Cortex of kidney (tissue), 1 donor: ENCODE measurements at places on chromosomes 3 and 15.

- DNase-seq, result no peak
Measured at GRCh38 chr3:10601151-10601856, 95.9 kb upstream of the ATP2B2 start.

GRCh38 chr3:125119752-125120378, 64.1 kb upstream of the HEG1 start:
- no peak for DNase-seq

GRCh38 chr15:65305150-65305758, 777 bp downstream of the RNU5B-1 start:
- no peak for DNase-seq

DNA sequence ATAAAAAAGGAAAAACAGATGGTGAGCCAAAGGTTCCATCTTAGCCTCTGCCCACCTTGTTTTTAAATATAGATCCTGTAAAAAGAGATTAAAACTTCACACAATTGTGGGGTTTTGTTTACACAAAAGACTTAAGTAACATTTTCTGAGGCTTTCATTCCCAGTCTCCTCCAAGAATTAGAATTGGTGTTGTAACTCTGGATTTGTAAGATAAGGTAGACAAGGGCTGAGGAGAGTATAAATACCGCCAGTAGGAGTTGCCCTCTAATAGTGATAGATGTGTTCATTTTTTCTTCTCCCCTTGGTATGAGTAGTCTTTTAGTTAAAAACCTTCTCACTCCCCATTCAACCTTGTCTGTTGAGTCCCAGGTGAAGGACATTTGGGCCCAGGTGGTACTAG, 8.5 kb downstream of the MINDY2 start:
- no peak for DNase-seq

DNA sequence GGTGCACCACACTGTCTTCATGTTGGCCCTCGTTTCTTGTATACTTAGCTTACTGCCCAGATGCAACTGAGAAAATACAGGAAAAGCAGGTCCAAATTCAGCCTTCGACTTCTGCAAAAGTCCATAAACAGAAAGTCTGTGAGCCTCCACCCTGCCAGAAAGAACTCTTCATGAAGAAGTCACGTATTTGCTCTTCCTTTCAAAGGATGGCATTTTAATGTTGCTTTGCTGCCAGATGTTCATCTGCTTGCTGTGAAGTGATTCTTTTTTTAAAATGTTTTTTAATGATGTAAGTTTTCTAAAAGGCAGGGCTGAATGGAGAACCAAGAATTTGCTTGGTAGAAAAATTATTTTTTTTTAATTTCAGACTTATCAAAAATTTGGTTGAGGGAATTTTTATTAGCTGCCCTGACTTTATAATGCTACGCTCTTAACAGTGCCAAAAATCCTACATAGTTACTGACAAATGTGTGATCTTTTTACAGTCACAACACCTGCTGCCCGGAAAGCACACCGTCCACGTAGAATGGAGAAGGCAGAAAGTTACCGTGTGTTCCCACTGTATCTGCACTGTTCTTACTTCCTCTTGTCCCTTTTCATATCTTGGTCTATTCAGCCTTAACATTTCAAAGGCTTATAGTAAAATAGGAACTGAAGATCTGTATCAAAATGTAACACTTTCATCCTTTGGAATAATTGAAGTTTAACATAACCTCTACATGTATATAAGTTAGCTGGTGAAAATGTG, 136.3 kb downstream of the LRRC28 start:
- DNase-seq, result no peak

GRCh38 chr15:99732751-99733267, 428 bp downstream of the LYSMD4 start:
- DNase-seq, result no peak
